ENCODE measurements at places on chromosomes 2 and 18.

- no peak for DNase-seq
Observed at GRCh38 chr2:27171351-27171848, 22.6 kb downstream of the TCF23 start.

DNA sequence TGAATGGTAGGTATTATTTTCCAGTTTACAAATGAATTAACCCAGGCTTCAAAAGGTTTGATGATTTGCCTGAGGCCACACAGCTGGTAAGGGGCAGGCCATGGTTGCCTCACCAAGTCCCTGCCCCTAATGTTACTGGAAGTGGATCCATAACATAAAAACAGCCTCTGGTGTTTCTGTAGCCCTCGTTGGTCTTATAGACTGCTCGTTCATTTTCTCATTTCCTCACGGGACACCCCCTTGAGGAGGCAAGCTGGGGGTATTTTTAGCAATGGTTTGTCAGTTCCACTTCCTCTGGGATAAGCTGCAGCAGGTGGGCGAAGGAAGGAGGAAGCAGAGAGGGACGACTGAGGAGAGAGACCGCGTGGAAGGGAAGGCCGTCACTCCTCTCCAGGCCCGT, 32.9 kb upstream of the NDUFV2 start:
- no peak for DNase-seq

DNA sequence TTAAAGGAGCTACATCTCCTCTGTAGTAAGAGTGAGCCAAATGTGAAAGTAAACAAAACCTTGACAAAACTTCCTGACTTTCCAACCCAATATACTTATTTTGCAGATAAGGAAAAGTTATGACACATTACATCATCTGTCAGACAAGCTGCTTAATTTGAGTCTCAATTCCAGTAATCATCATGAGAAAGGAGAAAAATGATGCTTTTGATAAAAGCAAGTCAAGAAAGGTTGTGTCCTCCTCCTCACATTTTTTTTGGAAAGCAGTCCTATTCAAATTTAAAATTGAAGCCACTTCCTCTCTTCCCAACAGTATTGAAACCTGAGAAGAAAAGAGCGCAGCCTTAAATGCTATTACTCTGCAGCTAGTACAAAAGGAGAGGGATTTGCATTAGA, 519.6 kb downstream of the LRP1B start:
- DNase-seq, result no peak

DNA sequence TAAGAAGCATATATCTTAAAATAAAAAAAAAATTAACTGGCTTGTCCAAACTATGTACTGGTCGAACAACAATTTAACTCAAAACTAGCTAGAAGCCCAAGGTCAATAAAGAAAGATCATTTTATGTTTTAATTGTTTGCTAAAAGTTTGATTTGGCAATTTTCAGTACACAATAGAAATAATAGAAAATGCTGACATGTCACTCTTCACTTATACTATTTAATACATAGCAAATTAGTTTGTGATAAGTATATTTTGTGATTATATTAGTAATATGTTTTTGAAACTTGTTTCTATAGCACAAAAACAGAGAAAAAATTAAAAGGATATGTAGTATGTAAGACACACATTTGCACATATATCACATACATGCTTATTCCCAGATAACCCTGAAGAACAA, 1938.6 kb upstream of the PIK3C3 start:
- no peak for DNase-seq

GRCh38 chr2:108363908-108364225, 13.9 kb upstream of the SULT1C4 start:
- no peak for DNase-seq

DNA sequence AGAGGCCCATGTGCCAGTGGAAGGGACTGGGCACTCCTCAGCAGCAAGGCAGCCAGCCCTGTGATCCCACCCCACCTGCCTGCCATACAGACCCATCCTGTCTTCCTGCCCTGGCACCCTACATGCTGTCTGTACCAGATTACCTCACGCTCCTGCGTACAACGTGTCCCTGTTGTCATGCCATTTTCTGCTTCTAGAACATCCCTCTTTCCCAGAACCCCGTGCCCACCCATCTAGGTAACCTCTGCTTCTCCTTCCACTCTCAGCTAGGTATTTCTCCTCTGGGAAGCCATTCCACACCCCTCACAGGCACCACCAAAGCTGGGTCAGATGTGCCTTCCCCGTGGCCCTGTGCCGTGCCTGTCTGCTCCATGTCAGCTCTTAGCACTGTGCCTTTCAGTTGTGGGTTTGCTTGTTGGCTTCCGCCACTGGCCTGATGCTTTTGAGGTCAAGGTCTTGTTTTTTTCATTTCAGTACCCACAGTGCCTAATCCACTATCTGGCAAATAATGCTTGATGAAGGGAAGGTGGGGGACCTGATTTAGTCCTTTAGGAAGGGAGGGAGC, 71.7 kb upstream of the ALPP start:
- DNase-seq, result no peak

DNA sequence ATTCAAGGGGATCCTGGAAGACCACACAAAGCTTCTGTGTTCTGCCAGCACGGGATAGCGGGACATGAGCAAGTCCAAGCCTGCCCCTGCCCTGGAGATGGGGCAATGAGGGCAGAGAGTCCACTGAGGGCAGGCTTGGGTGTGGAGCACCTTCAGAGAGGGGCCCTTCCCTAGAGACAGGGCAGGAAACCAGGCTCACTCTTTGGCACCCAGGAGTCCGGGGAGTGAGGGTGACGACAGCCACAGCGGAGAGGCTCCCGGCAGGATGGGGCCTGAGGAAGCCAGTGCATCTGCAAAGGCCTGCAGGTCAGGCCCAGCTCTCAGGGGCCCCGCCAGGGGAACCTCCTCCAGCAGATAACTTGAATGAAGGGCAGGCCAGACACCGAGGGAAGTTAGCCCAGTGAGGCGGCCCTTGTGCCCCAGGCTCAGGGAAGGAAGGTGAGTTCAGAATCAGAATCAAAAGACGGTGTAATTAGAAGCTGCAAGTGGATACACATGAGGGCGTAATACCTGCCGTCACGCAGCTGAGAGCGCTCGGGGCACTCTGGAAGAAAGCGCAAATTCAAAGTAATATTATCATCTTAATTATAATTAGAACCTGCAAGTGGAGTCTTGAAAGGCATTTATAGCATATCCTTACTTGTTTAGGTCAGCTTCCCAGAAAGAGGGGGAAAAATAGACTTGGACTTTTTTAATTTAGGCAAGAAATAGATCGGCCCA, 142.6 kb upstream of the LGALSL start:
- no peak for DNase-seq

DNA sequence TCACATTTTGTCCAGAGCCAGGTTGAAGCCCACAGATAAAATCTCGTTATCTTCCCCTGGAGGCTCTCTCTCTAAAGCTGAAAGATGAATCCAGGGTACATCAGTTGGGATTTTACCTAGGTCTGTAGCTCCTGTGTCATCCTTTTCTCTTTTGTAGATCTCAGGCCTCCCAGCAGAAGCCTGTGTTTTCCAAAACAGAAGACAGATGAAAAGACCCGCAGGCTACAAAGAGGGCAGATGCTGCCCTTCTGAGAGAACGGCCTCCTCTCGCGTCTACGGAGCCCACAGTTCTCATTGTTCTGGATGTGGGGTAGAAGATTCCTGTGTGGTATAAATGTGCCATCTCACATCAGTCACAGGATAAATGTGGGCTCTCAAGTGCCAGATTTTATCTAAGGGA, 139.5 kb downstream of the SUCLG1 start:
- DNase-seq, result no peak

DNA sequence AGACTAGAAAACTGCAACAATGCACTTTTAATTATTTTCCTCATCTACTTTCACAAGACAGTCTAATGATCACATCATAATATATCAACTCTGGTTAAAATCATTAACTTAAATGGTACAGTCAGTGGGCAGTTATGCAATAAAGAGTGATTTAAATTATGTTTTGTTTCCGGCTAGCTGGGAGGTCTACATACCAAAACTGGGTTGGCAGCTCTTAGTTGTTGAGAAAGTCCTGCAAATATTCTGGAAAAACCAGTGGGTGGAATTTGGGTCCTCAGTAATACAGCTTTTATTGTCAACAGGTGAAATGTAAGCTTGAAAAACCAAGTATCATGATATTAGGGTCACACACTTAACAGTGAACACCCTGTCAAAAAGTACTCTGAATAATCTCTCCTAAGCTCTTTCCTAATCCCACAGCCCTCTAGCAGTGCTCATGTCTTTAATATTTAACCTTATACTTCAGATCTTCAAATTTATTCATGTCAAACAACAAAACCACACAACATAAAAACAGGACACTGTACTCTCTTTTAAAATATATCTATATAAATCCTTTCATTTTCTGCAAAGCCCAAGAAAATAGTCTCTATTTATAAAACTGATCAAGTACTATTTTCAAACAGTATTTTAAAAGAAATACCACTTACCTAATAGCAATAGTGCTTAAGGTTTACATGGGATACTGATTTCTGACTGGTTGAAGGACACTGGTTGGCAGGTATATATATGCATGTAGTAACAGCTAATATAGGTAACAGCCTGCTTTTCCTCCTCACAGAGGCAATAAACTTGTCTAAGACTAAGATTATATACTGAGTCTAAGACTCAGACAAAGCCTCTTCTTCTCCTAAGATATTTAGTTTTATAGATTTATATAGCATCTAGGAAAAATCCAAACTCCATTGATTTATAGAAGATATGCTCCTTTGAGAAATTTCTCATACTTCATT, 103.8 kb downstream of the GAREM1 start:
- no peak for DNase-seq

- no peak for DNase-seq
Observed at GRCh38 chr2:203549406-203549805, 14.3 kb upstream of the RAPH1 start.

- no peak for DNase-seq
Observed at GRCh38 chr2:71552861-71553301, 99.5 kb downstream of the DYSF start.

GRCh38 chr2:141068053-141068682, 1062.6 kb downstream of the LRP1B start:
- DNase-seq, result no peak

DNA sequence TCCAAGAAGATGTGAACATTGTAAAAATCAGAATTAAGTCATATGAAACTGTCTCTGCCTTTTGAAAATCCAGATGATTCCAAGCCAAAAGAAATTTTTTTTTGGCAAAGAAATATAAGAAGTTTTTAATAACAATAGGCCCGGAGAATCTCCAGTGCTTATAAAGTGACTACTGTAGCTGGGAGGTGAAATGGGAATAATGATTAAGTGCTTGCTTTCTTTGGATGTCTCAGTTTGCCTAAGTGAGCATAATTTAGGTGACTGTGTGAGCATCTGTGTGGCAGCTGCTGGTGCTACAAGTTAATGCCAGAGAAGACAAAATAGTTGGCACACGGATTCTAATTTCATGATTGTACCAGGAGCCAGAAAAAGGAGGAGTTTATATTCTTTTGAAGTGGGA, 185.0 kb downstream of the LTBP1 start:
- DNase-seq, result no peak

DNA sequence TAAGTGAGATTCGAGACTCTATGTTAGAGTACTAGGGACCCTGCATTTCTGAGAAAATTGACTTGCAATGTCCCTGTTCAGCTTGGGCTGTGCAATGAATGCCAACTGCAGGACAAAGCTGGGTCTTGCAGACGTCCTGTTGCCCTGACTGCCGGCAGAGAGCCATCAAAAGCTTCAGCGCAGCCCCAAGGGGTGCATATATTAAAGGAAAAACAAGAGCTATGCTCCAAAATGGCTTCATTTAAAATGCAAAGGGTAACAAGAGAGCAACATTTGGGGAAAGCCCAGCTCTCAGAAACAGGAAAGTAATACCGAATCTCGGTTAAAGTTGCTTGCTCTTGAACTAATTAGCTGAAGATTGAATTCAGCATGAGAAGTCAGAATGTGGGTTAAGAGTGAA, 110.9 kb upstream of the PNPT1 start:
- DNase-seq, result no peak

GRCh38 chr18:21369146-21369545, 127.1 kb downstream of the GREB1L start:
- DNase-seq, result no peak

DNA sequence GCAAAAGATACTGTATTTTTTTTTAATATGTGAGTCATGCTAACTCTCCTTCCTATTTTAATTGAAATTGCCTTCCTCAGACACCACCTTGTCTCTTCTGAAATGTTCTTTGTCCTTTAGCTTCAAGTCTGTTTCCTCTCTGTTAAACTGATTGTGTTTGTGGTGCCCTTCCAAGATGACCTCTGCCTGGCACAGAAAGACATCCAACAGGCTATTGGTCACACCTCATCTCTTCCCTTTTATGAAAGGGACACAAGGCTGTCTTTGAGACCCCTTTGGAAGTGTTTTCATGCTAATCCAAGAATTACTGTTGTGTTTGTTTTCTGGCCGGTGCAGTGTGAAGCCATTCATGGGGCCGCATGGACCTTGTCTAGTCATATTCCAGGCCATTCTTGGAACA, 94.0 kb upstream of the PIK3C3 start:
- no peak for DNase-seq

All from hematopoietic multipotent progenitor cell treated with erythropoietin and hydrocortisone succinate and interleukin-3 and kit ligand, for 6 days (in vitro differentiated cells).